Omental fat pad (tissue), 4 donors: ENCODE measurements at places on chromosomes 6 and 20.

DNA sequence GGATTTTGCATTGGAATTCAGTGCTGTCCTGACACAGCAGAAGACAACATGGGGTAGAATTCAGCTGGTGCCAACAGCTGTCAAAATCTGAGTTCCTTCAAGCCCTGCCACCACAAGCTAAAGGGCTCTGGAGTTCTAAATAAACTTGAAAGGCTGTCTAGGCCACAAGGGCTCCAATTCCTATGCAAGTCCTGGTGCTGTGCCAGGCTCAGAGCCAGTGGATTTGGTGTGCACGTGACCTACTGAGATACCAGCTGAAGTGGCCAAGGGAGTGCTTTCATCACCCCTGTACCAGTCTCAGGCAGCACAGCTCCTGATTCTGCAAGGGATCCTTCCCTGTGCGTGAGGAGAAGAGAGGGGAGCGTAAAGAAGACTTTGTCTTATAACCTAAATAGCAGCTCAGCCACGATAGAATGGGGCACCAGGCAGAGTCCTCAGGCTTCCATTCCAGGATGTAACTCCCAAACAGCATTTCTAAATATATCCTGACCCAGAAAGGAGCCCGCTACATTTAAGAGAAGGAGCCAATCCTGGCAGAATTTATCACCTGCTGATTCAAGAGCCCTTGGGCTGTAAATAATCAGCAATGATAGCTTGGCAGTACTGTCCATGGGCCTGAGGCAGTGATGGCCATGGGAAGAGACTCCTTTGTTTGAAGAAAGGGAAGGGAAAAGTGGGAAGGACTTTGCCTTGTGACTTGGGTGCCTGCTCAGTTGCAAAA is 881.2 kb upstream of the EPHA7 start:
- DNase-seq = no peak

DNA sequence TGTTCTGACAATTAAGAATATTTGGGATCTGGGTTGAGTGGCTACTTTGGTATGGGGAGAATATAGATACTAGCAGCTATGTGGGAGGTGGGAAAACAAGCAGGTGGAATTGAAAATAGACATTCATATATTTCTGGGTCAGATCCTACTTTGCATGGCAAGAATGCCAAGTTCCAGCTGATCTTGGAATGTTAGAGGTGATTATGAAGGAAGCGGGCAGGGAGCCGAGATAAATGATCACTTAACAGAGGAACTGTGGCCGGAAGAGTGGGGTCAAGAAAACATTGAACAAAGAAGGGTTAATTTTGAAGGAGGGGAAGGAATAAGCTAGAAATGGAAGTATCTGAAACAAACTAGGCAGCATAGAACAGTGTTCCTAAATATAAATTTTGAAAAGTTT is 15.4 kb downstream of the PLCB1 start:
- no peak for DNase-seq

DNA sequence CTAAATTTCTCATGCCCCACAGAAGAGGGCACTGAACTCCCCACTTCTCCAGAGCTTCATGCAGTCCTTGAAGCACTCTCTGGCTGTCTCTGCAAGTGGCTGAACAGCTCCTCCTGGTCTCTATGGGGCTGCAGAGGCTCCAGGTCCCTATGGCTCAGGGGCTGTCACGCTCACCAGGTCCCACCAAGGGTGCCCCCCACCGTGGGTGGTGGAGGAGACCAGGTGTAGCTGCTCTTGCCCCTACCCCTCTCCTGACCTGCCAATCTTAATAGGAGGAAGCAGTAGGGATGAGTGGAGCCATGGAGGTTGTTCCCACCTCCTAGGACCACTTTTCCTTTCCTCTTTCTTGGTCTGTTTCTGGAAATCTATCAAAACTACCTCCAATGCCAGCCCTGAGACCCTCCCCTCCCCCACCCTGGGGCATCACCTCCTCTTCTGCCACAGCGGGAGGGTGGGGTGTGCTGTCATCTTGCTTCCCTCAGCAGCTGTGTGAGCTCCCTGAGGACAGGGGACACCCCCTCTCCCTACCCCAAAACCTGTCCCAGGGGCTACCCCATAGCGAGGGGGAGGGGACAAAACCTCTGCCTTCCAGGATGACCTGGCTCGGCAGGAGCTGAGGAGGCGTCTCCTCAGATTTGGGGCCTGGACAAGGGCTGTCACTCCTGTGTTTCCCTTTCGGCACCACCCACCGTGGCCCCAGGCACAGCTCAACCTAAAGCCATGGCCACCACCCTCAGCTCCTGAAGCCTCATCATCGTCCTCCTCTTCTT is 12.0 kb upstream of the RAET1E start:
- DNase-seq = no peak

DNA sequence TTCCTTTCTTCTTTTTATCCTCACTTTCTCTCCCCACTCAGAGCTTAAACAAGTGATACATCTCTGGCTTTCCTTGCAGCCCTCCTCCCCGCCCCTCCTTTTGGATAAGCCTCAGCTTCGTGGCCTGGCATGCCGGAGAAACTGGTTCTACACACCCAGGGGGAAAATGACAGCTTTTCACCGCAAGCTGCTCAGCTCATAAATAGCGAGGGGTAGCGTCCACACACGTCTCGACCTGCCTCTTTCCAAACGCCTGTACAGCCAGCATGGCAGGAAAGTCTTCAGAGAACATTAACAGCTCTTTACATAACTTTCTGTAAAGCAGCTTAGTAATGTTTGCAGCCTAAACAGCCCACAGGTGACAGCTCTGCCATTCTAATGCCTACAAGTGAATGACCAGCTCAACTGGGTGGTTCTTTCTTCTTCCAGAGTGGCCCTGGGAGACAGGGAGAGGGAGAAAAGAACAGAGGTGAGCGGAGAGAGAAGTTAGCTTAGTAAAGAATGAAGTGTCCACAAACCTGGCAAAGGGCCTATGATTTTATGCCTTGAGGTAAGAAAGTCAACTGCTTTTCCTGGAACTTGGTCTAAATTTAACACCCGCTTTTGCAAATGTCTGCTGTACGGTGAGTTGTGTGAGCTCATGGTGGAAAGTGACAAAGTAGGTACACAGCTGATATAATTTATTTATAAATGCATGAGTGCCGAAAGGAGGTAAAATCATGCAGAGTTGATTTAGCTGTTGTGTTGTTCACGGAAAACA is 251.5 kb downstream of the TFAP2A start:
- DNase-seq = no peak
